Colonic mucosa (tissue), 4 donors: ENCODE measurements at places on chromosomes 7 and 10.

DNA sequence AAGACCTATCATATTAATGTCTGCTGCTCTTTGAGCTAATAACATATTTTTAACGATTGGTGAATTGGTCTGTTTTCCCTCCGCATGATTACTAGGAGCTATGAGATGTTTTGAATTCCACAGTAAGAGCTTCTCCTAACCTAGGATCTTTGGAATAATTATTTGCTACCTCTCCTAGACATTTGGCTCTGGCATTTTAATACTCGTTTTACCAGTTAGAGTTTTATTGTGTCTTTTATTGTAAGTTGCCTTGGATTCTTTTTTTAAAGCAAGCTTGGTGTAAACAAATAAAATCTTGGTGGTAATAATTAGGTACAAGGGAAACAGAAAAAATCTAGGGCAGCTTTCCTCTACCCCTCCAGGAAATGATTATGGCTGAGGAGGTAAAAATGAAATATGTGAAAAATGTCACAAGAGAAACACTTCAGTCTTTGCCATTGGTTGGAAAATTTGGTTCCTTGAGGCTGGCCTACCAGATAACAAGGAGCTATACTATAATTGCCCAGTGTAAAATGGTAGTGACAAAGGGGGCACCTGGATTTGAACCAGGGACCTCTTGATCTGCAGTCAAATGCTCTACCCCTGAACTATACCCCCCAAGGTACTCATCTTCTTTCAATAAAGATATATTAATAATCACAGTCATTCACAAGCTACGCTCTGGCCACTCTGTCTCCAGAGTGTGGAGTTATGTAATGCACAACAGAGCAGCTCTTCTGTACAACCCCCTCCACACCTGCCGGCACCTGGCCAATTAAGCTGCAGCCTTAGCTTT lies 85.4 kb downstream of the ZNF777 start:
- no peak for DNase-seq

GRCh38 chr10:120949609-120950031 lies 98.5 kb downstream of the WDR11 start:
- no peak for DNase-seq

GRCh38 chr10:60203993-60204618 lies 185.6 kb downstream of the ANK3 start:
- no peak for DNase-seq

GRCh38 chr7:116403265-116403664 lies 96.3 kb upstream of the CAV2 start:
- no peak for DNase-seq

GRCh38 chr7:90613088-90613498 lies 17.0 kb downstream of the CDK14 start:
- DNase-seq, result no peak

GRCh38 chr10:33487014-33487776 lies 152.7 kb upstream of the NRP1 start:
- DNase-seq, result no peak

- no peak for DNase-seq
Observed at GRCh38 chr7:70720191-70720873, 411.6 kb upstream of the GALNT17 start.

- no peak for DNase-seq
Observed at GRCh38 chr10:89219513-89220218, 12.5 kb upstream of the CH25H start.

GRCh38 chr10:124688386-124688785 lies 55.8 kb downstream of the FAM53B start:
- no peak for DNase-seq

DNA sequence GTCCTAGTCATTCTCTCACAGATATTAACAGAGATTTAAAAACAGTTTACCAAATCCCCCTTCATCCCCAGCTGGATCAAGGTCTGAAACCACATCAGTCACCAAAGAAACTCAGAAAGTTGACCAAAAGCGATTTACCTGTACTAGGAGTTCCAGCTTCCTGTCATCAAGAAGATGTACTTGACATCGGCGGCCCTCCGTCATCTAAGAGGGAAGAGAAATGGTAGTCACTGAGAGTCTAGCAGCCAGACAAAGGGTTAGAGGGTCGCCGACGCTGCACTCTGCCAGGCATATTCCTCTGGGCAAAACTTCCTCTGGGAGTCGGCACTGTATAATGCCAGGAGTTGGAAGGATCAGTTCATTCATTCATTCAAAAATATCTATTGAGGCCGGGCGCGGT lies 271.9 kb downstream of the PRPF18 start:
- DNase-seq, result no peak

DNA sequence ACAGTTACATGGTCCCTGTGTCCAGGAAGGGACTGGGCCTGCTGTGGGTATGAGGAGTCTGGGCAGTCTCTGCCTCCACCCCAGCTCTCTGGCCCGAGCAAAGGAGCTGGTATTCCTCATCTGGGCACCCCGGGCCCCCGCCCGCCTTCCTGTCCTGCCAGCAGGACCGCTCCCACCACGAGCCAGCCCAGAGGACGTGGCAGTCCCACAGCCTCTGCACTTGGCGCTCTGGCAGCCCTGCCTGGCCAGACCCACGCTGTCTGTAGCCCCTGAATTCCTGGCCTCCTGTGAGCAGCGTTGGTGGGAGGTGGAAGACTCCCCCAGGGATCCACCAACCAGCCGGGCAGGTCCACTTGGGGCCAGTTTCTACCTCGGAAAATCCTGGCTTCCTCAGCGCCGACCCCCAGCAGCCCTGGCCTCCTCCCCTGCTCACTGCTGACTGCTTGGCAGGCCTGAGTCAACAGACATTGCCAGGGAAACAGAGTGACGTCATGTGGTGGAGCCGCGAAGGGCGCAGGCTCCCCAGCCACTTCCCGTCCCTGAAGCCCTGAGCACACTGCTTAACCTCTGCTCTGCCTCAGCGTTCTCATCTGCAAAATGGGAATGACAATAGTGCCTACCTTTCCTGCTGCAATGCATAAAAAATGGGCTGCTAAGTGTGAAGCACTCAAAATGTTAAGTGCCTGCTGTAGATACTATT lies 21.6 kb upstream of the LIMK1 start:
- DNase-seq, result peak; percentile 90

GRCh38 chr10:112797197-112797596 lies 152.8 kb upstream of the TCF7L2 start:
- no peak for DNase-seq

- DNase-seq, result no peak
Observed at GRCh38 chr10:23381298-23382040, 36.9 kb upstream of the C10orf67 start.

GRCh38 chr10:5810225-5810624 lies 3.0 kb downstream of the GDI2 start:
- no peak for DNase-seq

GRCh38 chr10:6399231-6399741 lies 180.8 kb downstream of the PRKCQ start:
- peak; percentile 45 for DNase-seq

GRCh38 chr10:30435073-30435422 lies 1.1 kb downstream of the MAP3K8 start:
- DNase-seq, result peak; percentile 53

- peak; percentile 81 for DNase-seq
Observed at GRCh38 chr7:101099969-101100781, 14.9 kb downstream of the TRIM56 start.

- DNase-seq, result no peak
Observed at GRCh38 chr10:34177445-34177844, 637.7 kb downstream of the PARD3 start.

DNA sequence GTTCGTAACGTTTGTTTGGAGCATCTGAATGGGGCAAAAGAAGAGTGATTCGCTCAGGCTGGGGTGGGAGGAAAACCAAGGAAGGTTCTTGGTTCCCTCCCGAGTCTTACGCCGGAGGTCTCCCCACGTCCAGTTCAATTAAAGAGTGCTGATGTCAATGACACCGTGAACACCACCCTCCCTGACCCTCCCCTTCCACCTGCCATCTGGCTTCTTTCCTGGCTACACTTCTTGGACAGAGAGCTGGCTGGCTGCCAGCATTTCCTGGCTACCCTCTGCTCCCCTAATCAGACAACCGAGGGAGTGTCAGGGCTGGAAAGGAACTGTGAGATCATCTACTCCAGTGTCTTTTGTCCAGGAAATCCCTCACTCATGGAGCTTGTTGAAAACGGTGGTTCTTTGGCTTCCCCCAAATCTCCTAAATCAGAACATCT lies 24.1 kb upstream of the FFAR4 start:
- peak; percentile 86 for DNase-seq

DNA sequence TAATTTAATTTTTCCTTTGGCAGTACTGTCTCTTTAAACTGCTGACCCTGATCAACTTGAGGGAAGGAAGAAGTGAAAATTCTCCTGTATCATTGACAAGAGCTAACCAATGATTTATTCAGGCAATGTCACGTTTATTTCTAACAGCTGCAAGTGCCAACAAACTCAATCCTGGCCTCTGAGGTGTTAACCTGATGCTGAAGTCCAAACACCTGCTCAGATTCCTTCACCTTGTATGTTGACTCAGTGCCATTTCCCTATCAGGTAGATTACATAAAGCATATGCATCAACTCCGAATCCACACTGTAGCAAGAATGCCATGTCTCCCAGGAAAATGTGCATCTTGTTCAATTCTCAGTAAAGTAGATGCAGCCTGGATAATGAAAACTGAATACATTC lies 820.0 kb downstream of the XPNPEP1 start:
- DNase-seq, result no peak

DNA sequence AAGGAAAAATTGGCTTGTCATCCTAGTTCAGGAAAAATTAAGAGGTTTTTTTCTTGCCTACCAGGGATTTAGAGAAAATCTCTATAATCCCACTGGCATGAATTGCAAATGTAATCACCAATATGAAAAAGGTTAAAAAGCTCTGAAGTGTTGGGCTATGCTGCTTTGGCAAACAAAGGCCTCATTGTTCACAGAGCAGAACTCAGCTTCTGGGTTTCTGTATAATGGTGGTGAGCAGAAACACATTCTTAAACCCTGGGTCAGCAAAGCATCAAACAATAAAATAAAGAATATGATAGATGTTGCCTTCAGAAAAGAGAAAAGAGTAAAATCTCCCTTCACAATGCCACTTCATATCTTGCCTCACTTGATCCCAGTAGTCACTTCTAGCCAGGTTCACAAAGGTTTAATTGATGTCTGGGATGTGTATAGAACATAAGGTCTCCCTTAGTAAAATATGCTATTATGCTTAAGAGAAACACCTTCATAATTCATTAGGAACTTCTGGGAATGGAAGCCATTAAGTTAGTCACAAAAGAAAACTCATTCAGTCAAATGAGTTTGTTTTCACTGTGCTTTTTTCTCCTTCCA lies 1255.5 kb upstream of the PHF14 start:
- no peak for DNase-seq

GRCh38 chr10:26157734-26158133 lies 58.8 kb upstream of the GAD2 start:
- DNase-seq, result no peak

DNA sequence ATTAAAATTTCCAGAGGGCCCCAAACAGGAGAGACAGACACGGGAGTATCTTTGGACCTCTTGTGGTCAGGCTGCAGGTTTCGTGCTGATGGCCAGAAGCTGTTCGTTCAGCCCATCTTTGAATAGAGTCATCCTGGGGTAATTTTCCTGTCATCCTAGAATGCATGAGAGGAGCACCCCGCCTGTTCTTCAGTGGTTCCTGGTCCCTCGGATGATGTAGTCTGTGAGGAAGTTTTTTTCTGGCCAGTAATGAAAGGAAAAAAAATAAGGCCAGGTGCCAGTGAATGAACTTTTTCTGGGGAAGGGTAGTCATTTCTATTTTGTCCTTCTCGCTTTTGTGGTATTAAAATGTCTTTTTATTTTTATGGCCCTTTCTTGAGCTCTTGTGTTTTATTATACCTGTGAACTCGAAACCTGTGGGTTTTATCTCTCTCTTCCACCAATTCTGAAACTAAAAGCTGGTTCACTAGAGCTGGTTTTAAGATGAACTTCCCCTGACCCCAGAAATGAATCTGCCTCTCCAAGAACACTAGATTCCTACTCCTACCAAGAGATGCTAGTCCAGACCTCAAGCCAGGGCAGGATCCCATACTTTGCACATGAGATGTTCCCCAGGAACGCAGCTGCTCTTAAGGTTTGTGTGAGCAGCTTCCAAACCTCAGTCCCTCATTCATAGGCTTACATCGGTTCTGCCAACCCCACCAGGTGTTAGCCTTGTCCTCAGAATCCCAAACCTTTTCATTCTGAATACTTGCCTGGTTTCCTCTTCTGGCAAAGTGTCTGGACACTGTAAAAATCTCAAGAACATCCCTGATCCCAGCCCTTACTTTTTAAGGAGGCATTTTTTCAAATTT lies 15.4 kb upstream of the MEST start:
- no peak for DNase-seq

DNA sequence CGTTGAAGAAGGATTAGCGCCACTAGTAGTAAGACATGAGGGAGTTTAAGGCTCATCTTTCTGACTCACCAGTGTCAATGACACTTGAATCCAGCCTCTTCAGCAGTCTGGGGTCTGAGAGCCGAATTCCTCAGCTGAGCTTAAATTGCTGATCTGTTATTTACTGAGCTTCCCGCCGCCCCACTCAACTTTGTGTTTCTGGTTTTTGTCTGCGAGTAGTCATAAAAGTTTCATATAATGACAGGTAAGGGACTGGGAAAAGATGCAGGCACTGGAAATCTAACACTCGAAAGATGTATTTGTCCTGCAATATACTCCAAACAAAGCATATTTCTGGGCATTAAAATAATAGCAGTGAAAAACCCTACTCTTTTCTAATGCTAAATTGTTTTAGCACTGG lies 51.2 kb upstream of the RELN start:
- DNase-seq, result no peak

DNA sequence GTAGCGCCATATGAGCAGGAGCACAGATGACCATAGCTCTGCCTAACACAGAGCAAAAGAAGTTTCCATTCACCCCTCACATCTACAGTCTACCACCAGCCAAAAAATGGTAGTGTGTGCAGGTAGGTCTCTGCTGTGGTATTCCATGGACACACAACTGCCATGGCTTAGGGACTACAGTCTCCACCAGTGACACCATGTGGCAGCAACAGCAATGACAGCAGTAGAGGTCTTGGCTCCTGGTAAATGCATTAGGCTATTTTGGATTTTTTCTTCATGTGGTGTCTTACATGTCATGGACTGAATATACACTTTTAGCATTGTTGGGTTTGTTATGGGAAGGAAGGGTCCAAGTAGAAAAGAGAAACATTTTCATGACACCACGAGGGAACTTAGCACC lies 70.1 kb upstream of the CABCOCO1 start:
- no peak for DNase-seq

- DNase-seq, result no peak
Observed at GRCh38 chr7:16803881-16804673, 722 bp downstream of the AGR2 start.

- peak; percentile 68 for DNase-seq
Observed at GRCh38 chr7:51316262-51316665, 345 bp downstream of the COBL start.

DNA sequence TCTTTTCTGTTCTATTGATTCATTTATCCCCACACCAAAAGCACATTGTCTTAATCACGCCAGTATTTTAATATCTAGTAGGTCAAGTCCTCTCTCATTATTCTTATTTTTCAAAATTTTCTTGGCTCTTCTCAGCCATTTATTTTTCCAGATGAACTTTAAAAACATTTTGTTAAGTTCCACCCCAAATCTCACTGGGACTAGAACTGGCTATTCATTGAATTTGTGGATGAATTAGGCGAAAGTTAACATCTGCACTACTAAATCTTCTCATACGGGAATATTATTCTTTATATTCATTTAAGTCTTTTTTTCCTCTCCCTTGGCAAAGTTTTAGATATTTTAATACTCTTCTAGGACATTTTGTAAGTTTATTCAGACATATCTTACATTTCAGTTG lies 295.2 kb upstream of the MGMT start:
- no peak for DNase-seq

GRCh38 chr10:66698069-66698468 lies 227.8 kb upstream of the LRRTM3 start:
- no peak for DNase-seq

- DNase-seq, result no peak
Observed at GRCh38 chr7:27194002-27194352, 5.9 kb downstream of the HOXA13 start.

GRCh38 chr10:23694921-23695824 lies 256.3 kb downstream of the OTUD1 start:
- no peak for DNase-seq
